Activated naive CD8-positive, alpha-beta T cell treated with anti-CD3 and anti-CD28 coated beads, Interleukin-2, amount 10 ng/mL, durations not matched to agents 7 days and 5 days (primary cell): ENCODE measurements at places on chromosomes 2 and 18.

DNA sequence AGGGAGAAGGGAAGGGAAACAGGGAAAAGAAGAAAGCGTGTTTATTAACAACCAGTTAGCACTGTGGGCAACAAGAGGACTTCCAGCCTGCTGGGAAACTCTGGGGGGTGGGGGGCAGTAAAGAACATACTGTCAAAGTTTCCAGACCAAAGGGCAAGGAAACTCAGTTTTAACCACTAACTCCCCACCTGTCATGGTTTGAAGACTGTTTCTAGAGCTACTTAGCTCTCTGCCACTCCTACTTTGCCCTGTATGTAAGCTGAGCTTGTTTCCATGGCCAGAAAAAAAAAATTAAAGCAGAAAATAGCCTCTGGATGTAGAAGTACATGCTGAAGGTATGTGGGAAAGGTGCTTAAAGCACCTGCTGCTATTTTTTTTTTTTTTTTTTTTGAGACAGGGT is 11.0 kb upstream of the PTPN2 start:
- DNase-seq, result no peak

DNA sequence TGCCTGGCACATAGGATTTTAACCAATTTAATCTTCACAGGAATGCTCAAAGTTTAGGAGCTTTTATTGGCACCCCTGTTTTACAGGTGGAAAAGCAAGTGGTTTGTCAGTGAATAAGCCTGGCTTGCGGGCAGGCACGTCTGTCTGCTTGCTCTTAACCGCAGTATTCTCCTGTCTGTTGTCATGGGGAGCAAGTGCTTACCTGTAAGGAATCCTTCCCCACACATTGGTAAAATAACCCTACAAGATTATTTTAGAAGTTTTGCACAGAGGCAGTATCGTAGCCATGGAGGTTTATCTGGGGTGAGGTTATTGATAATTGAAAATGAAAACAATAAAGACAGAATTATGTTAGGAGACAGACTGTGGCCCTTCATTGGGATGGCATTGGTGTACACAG is 174.9 kb downstream of the AGAP1 start:
- no peak for DNase-seq

DNA sequence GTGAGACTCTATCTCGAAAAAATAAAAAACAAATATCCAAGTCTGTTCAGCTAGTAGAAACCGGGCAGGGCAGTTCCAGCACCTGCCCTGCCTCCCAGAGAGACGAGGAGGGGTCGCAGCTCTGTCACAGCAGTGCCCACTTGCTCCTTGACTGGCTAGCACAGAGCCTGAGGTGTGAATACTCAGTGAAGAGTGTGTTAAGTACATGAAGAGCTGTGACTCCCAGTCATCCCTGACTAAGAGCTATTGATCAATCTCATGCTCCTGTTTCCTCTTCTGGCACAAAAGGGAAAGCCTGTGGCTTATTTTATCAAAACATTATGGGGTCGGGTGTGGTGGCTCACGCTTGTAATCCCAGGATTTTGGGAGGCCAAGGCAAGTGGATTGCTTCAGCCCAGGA is 83.0 kb upstream of the FZD7 start:
- no peak for DNase-seq

DNA sequence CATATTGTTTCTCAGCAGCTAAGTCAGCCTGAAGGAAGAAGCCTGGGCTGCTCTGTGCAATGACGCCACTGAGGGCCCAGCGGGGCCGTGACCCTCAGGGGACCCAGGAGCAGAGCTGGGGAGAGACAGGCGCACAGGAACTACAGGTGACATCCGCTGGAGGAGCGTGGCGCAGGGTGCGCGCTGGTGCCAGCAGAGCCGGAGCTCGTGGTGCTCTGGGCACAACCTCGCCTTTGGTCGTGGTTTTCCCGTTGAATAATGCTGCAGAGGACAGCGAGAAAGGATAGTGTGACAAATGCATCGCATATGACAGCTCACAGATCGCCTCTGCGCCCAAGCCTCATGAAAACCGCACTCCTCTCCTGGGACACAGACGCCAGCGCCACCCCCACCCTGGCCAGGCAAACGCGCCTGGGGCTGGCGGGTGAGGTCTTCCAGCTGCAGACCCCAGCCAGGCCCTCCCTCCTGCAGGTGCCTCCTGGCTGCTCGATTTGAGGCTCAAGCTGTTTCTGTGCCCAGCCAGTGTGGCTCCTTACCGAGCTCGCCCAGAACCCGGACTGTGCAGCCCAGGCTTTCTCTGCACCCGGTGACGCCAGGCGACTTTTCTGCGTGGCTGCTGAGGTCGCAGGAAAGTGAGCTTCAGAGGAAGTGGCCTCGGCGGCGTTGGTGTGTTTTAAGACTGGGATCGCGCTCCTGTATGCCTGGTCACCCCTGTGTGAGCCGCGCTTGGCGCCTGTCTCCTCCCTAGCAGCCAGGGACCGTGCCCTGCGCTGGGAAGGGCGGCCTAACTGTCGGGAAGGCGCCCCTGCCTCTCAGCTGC is 583.1 kb upstream of the HS6ST1 start:
- no peak for DNase-seq

DNA sequence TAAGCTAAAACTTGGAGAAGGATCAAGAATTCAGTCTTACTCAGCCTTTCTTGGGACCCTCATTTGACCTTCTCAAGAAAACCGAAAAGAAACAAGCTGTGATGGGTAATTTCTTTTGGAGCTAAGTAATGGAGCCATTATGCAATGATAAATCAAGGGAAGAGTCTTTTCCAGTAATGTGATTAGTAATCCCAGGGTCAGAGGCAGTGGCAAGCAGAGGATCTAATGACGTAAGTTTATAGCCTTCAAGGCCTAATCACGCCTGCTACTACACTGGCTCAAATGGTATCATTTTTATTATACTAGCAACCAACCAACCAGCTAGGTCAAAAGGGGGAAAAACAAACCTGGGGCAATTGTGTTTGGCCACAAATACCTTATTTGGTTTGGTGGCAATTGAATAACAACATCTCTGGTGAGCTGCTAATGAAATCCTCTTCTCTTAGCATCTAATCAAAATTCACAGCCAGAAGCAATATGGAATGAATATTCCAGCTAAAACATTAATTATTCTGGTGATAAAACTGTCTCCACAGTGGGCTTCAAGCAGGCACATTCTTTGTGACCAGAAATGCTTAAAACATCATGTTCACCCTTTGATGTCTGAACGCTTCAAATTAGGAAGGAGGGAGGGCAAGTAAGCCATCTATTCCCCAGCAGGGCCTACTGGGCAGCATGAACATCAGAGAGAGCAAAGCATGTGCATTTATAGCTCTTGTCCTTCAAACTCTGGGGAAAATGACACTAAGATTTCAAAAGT is 114.9 kb upstream of the SULT1C3 start:
- no peak for DNase-seq

DNA sequence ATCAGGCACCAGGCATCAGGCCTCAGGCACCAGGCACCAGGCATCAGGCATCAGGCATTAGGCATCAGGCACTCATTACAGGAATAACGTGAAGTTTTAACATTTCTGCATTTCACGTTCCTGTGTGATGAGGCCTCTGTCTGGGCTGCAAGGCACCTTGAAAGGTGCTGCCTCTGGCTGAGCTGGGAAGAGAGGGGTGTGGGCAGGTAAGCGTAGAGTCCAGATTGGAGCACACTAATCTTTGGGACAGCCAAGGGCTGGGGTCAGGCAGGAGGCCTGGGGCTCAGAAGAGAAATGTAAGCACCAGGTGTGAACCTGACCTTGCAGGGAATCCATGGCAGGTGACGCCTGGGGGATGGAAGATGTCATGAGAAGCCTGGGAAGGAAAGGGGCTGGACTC is 25.3 kb upstream of the SNTG2 start:
- DNase-seq, result no peak

DNA sequence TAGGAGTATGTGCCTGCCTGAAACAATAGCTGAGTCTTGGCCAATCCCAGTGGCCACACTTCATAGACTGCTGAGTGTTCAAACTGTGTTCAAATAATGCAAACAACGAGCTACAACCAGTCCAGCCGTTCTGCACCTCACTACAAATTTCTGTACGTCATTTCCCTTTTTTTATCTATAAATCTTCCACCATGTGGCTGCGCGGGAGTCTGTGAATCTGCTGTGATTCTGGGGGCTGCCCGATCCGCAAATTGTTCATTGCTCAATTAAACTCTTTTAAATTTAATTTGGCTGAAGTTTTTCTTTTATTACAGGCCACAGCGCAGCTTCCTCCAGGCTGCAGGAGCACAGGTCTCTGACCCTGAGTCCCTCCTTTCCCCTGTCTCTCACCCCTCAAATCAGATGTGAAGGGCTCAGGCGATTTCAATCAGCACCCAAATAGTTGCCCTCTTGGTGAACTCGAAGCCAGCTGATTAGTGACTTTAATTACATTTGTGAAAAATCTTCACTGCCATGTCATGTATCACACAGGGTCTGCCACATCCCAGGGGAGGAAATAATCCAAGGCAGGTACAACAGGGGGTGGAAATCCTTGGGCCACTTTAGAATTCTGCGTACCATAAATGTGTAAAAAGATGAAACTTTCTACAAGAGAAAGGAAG is 145.6 kb downstream of the NDUFA10 start:
- DNase-seq, result no peak

DNA sequence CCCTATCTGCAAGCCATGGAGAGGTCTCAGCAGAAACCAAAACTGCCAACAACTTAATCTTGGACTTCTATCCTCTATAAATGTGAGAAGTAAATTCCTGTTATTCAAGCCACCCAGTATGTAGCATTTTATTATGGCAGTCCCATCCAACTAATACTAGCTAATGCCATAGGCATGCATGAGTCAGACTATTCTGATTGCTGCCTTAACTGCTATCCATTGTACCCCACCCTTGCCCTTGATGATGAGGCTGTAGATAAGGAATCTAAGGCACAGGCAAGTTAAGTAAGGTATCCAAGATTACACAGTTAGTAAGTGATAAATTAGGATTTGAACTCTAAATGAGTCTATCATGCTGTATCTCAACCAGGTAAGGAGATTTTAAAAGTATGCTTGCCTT is 223.0 kb downstream of the UBE2E3 start:
- no peak for DNase-seq

DNA sequence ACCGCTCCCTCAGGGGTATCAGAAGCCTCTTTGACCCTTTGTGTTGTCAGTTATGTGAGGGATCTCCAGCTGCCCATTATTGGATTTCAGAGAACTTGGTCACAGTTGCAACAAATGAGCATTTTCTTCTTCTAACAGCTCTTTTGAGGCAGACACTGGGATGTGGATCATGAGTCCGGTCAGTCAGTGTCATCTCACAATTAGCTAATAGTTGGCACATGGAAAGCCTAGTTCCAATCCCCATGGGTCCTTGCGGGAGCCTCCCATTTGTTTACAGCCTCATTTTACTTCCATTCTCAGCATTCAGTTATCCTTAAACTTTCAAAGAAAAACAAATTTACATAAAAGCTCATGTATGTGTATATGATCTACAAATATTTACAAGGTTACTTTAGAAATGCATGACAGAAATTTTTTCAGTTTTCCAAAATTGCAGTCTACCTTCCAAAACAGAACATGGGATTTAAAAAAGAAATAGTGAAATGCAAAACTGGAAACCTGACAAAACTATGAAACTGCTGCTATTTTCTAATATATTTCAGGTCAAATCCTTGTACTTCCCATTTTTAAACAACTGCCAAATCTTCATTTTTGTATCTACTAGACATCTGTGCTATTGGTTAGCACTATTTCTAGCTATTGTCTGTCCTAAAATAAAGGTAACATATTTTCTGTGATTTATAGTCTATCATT is 547.1 kb upstream of the ZEB2 start:
- DNase-seq, result no peak

DNA sequence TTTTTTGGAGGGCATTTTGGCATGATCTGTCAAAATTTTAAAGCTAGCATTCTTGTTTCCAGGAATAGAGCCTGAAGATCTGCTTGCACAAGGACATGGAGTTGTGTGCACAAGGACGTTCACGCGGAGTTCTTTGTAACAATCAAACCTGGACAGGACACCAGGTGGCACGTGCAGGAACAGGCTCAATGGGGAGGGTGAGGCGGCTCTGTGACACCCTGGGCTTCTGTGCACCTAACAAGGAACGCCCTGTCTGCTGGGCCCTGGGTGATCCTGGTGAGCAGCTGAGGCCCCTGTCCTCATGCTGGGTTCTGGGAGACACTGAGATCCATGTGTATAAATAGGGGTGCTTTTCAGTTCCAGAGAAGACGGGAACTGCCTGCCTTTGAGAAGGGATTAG is 93.1 kb upstream of the PXDN start:
- no peak for DNase-seq
